ENCODE measurements at places on chromosomes 7 and 10.

DNA sequence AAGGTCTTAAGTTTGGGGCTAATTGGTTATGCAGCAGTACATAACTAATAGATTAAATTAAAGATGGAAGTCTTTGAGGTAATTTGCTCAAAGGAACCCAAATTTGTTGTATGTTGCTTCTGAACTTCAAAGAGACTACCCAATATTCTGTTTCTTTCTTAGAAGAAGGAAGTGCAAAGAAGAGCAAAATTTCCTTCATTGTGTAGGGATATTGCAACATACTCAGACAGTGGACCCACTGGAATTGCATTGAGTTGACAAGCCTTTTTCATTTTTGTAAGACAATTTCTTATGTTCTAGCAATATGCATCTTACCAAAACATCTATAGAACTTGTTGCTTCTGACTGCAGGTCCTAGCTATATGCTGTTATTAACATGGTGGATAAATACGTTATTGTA lies 527.8 kb downstream of the SH2D4B start:
- DNase-seq = no peak

GRCh38 chr7:71817916-71818315 lies 594.2 kb downstream of the CALN1 start:
- DNase-seq = no peak

DNA sequence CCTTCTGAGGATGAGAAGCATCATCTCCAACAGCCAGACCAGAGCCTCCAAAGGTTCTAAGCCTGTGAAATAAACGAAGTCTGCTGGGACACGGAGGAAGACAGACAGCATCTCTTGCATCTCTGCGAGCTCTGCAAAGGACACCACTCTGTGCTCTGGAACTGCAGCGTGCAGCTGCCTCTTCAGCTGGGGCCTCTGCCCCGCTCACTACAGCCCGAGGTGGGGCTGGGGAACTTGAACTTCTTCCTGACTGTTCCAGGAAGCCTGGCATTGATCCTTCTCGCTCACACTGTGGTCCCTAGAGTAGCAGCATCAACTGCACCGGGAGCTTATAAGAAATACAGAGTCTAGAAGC lies 163.3 kb downstream of the USP6NL start:
- no peak for DNase-seq

- DNase-seq = no peak
Observed at GRCh38 chr7:139304517-139304916, 36.6 kb upstream of the FMC1 start.

DNA sequence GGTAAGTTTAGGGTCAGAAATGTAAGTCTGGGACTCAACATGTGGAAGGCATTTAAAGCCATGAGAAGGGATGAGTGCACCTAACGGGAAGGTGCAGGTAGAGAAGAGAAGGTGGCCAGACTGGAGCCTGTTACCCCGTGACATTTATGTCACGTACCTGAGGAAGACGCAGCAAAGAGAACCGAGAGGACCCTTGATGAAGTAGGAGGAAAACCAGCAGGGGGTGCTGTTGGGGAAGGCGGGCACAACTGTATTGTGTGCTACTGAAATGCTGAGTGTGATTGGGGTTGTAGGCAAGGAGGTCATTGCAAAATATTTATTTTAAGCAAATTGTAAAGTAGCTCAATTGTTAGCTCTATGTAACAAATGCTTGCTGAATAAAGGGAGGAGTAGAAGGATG lies 338.2 kb upstream of the PRKCQ start:
- DNase-seq = peak; percentile 75

- DNase-seq = no peak
Observed at GRCh38 chr7:4629287-4629895, 52.7 kb upstream of the FOXK1 start.

DNA sequence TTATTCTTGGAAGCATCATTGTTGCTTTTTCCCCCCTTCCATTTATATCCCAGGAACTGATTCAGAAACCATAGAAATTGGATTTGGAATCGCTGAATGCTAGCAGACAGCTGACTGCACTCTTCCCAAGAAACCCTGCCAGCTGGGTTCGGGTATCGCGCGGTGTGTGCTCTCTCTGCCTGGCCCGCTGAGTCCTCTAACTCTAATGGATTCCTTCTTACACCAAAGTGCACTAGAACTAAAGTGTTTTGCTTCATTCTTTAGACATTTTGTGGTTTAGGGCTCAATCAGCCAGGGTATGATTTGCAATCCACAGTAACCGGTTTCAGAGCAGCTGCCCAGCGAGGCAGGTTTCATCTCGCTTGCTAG lies 92.2 kb downstream of the EGFR start:
- DNase-seq = no peak

DNA sequence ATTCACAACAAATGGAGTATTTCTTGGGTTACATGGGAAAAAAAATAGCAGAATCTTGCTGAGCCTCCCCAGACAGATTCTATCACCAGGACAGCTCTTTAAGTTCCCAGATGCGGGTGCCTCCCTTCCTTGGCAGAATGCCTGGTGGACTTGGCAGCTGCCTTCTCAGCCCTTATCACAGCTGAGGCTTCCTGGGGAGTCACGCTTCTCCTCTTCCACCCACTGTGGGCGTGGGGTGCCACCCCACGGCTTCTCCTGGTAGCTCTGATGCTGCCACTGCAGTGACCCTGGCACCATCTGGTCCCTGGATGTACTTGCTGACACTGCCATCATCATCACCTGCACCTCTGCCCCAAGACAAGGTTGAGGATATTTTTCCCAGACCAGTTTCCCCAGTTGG lies 16.2 kb upstream of the NME8 start:
- peak; percentile 12 for DNase-seq

GRCh38 chr10:121457729-121458128 lies 140.5 kb downstream of the FGFR2 start:
- no peak for DNase-seq

GRCh38 chr7:157713591-157713990 lies 376.8 kb downstream of the DNAJB6 start:
- no peak for DNase-seq

GRCh38 chr7:139576179-139576973 lies 52.9 kb downstream of the CLEC2L start:
- no peak for DNase-seq

DNA sequence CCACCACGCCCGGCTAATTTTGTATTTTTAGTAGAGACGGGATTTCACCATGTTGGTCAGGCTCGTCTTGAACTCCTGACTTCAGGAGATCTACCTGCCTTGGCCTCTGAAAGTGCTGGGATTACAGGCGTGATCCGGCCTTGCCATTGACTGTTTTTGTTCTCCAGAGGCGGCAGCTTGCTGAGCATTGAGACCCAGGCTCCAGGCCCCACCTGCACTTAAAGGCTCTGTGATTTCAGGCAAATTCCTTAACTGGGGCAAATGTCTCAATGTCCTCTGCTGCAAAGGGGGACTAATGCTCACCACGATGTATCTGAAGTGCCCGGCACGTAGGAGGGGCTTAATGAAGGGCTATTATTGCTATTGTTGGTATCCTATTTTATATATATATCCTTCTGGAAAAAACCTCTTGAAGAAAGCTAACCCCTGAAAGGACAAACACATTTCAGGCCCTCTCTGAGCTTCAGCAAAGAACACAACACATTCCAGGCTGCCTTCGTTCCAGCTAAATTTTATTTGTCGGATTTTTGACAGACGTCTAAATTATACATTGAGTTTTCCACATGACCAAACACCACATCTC lies 29.0 kb downstream of the TRIM8 start:
- no peak for DNase-seq

DNA sequence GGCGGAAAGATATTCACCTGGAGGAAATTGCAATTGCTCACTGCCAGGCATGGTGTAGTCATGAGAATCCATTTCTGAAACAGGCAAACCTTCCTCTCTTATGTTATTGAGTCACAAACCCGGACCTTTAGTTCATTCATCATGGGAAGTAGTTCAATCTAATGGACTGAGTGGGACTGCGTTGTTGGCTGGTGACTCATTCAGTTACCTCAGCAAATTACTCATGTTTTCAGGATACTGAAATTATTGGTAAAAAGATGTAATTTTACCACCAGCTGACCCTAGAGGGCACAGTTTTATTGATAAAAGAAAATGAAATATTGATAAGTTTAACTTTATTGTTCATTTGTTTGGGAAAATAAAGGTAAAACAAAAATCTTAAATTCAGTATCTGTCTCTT lies 1194.4 kb upstream of the SORCS1 start:
- no peak for DNase-seq

- DNase-seq = no peak
Observed at GRCh38 chr7:16606704-16607103, 38.9 kb downstream of the ANKMY2 start.

- DNase-seq = no peak
Observed at GRCh38 chr10:29860166-29860565, 199.2 kb downstream of the JCAD start.

- DNase-seq = no peak
Observed at GRCh38 chr10:75972491-75973276, 541.3 kb downstream of the LRMDA start.

DNA sequence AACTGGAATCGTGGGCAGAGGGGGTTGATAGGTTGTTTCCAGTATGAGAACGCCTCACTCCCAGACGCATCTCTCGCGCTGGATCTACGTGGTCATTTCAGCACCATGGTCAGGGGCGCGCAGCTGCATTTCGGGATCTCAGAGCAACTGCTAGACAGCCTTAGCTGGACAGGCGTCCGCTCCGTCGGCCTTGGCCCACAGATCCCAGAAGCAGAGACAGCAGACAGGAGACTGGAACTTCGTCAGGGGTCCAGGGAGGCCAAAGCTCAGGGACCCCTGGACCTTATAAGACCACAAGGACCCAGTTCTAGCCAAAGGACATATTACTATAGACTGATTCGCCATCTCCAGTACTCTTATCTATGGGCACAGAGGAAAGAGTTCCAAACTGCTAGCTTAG lies 5.3 kb downstream of the NEUROG3 start:
- no peak for DNase-seq

GRCh38 chr7:142808461-142808801 lies 37.7 kb downstream of the PRSS2 start:
- no peak for DNase-seq

DNA sequence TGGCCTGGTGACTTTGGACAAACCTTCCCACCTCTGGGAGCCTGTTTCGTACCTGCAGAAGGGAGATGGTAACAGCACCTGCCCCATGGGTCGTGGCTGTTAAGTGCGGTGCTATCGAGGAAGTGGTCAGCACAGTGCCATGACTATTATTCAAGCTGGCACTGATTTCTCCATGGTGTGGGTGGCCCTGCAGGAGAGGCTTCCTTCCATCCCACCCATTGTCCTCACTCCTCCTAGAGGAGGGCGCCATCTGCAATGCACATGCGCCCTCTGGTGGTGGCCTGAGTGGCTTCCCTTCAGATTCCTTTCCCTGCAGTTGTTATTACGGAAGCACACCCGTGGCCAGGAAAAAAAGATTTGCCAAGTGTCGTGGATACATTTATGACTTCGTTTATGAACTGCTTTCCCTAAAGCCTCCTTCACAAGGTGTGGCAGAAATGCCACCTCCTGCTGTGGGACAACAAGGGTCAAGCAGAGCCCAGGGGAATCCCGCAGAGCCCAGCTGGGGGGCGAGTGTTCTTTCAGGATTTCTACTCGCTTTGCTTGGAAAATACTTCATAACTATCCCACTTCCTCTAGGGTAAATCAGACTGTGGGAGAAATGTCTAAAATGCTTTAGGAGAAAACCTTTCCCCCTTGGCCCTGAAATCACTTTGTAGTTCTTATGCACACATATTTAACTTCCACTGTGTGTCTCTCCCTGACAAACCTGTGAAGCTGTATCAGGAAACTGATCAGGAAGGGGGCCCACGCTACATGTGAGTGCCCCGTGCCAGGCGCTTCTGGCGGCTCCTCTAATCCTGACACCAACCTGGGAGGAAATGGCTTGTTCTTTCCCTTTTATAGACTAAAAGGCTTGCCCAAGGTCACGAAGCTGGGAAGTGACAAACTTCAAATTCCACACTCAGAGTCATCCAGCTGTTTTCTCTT lies 98.0 kb upstream of the ANLN start:
- DNase-seq = peak; percentile 70

GRCh38 chr10:111078505-111079185 lies 1.8 kb downstream of the ADRA2A start:
- DNase-seq = no peak

- peak; percentile 65 for DNase-seq
Observed at GRCh38 chr10:15169555-15170401, 1.3 kb upstream of the NMT2 start.

DNA sequence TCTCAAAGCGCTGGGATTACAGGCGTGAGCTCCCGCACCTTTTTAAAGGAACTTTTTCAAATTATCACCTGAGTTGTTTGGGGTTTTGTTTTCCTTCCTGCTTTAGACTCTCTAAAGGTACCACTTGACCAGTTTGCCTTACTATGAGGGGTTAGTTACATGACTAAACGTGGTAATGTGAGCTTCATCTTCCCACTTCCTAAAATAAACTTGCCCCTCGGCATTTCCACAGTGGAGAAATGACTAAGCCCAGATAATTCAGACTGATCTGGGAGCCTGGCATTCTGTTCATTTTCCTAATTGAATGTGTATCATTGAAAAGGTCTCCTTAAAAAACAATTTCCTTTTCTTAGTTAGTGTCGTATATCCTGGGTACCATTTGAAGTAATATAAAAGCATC lies 163.4 kb downstream of the PLXDC2 start:
- DNase-seq = no peak

DNA sequence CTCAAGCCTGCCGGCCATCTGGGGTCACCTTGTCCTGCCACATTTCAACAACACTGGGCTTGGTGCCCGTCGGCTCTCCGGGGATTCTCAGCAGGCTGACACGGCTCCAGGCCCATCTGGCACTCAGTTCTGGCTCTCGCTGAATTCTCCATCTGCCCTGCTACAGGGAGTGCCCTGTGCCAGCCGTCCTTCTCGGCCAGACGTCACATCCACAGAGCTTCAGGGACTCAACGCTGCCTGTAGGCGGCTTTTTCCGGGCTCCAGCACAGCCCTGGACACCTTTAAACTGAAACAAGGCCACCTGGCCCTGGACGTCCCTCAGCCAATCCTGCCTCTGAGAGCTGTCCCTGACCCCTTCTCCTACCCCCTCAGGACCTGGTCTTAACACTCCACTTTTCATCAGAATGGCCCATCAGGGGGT lies 43.0 kb downstream of the TMEM130 start:
- DNase-seq = no peak

DNA sequence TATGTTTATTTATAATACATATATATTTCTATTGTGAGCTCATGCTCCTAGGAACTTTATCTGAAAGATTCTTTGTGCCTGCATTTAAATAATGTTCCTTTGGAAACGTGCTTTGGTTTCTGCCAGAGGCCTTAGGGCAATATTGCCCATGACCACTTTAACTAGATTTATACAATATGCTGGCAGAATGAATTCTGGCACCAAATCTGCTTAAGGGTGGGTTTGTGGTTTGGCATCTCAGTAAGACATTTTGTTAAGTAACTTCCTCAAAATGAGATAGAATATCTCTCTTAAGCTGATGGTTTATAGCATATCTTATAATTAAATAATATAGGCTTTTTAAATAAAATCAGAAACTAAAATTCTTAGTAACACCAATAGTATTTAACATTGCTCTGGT lies 252.9 kb downstream of the RNLS start:
- no peak for DNase-seq

DNA sequence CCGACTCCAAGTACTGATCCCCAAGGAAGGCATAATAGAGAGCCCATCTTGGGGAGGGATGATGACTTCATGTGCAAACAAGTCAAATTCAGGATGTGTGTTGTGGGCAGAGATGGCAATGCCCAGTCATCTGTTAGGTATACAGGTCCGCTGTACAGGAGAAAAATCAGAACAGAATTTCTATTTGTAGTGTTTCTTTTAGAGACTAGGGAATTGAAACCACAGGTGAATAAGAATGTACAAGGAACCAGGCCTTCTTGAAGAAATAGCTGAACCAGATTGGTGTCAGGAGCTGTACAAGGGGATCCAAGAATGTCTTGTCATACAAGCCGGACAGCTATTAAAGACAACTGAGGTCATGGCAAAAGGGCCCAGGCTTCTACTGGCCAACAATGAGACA lies 147.9 kb downstream of the PFKFB3 start:
- DNase-seq = no peak

Measured in CD4-positive, alpha-beta T cell treated with Interleukin-2 at 100 ng/mL for 4 hours (primary cell).